CD4-positive, alpha-beta T cell treated with Interferon gamma for 1 hour (primary cell): ENCODE measurements at places on chromosomes 3 and 15.

GRCh38 chr15:91290553-91290952 is 190.5 kb downstream of the SV2B start:
- DNase-seq: no peak

GRCh38 chr15:89792106-89792805 is 16.1 kb downstream of the MESP2 start:
- DNase-seq: no peak

DNA sequence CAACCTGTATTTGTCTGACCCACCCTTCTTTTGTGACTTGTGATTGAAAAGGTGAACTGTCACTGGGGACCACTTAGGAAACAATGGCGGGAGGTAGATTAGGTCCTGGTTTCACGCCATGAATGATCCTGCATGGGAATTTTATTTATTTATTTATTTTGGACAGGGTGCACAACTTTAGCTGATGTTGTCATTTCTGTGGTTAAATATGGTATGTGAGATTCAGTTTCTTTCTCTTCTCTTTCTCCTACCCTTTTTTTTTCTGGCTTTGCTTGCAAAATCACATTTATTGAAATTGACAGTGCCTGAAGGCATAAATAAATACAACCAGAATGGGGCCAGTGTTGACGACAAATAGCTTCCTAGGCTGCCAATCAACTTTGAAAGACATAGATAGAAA is 18.0 kb upstream of the HTR3E start:
- DNase-seq: no peak

- no peak for DNase-seq
Measured at GRCh38 chr3:26931896-26932295, 309.3 kb downstream of the LRRC3B start.

DNA sequence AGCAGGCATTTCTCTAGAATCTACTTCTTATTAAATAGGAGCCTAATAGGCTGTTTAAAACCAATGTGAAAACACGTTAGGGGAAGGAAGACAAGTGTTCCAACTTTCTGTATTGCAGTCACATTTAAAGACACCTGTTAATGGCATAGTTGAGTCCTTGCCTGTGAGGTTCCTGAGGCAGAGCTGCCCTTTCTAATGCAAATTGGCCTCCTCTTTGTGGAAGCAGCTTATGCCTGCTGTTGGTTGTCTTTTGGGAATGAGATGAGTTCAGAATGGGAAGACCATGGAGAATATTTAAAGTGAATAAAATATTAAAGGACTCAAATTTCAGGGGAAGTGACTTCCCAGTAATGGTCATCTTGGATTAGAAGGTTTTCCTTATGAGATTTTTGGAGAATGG is 51.2 kb downstream of the NEK11 start:
- no peak for DNase-seq

DNA sequence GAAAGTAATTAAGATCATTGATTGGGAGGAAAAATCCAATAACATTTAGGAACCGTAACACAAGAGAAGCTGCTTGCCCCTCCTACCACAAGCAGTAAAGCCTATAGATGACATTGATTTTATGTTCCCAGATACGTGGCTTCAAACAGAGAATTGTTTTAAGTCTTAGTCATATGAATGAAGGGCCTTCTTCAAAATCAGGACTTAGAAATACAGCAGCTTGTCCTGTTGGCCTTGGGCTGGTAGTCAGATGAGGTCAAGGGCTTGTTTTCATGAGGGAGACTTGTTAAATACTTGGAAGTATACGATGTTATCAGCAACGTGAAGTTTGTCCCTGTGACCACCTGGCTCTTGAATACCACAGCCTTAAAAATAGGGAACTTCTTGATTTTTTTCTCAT is 114.4 kb downstream of the VGLL4 start:
- DNase-seq: no peak

DNA sequence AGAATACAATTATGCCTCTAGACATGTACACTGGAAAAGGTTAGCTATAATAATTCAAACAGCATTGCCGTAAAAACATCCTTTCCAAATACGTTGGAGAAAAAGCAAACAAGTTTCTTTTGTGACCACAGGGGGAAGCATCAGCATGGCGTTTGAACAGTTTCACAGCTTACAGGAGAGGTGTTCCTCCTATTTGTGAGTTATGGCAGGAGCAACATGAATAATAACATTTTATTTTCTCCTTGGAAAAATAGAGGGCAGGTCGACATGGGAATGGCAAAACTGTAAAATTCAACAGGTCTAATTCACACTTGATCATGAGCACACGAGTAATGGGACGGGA is 39.7 kb upstream of the GADL1 start:
- no peak for DNase-seq

DNA sequence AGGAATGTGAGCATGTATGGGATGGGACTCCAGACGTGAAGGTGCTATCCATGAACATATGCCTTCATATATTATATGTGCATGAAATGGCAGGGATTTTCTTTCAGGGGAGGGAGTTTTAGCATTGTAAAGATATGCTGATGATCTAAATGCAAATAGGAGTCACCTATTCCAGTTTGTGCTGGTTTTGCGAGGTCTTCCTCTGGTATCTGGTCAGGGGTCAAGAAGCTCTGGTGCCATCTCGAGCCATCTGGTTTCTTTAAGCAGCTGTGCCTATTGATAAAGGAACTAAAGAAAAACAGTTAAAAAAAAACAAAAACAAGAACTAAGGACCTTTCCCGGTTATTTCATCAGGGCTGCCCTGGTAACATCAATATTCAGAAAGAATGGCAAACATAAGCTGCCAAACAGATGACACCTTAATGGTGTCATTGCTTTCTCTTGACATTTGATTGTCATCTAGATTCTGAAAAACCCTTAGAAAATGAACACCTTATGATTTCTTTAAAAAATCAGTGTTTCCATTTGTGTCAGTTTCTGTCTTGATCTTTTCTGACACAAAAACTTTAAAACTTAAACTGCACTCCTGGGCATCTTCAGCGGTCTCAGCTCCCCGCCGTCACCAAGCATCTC is 22.7 kb downstream of the APH1B start:
- DNase-seq: no peak

GRCh38 chr3:46946856-46947545 is 29.5 kb downstream of the CCDC12 start:
- DNase-seq: peak; percentile 66

GRCh38 chr3:107760144-107760543 is 237.4 kb downstream of the BBX start:
- no peak for DNase-seq

DNA sequence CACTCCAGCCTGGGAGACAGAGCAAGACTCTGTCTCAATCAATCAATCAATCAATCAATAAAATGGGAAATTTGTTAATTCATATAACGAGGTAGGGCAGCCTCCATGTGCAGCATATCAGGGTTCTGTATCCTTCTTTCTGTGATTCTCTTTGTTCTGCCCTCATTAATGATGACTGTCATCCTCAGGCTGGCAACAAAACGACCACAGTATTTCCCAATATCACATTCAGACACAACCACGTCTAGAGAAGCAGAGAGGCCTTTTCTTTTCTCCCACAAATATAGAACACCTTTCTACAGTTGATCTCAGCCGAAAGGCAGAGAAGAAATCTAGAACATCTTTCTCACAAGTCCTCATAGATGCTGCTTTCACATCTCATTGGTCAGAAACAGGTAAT is 11.2 kb downstream of the CEP19 start:
- no peak for DNase-seq

DNA sequence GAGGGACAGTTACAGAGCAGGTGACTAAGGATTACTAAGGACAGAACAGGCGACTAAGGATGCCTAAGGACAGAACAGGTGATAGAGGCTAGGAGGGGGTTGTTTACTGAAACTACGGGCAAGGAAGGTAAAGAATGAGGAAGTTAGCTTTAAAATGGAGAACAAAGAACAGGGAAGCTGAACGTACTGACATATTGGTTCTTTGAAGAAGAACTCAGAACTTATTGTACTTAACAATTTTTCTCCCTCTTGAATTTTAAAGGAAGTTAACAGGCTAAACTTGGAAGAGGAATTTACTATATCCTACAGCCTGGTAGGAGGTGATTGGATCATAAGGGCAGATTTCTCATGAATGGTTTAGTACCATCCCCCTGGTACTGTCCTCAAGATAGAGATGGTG is 290.2 kb downstream of the SHQ1 start:
- no peak for DNase-seq

DNA sequence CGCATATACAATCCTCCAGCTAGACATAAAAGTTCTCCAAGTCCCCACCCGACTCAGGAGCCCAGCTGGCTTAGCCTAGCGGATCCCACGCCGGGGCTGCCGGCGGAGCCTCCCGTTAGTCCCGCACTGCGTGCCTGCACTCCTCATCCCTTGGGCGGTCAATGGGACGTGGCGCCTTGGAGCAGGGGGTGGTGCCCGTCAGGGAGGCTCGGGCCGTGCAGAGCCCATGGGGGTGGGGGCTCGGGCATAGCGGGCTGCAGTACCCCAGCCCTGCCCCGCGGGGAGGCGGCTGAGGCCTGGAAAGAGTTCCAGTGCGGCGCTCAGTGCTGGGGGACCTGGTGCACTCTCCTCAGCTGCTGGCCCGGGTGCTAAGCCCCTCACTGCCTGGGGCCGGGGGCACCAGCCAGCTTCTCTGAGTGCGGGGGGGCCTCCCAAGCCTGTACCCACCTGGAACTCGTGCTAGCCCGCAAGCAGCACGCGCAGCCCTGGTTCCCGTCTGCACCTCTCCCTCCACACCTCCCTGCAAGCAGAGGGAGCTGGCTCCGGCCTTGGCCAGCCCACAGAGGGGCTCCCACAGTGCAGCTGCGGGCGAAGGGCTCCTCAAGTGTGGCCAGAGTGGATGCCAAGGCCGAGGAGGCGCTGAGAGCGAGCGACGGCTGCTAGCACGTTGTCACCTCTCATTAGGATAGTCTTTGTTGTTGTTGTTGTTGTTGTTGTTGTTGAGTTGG is 12.2 kb upstream of the CCDC50 start:
- DNase-seq: no peak

DNA sequence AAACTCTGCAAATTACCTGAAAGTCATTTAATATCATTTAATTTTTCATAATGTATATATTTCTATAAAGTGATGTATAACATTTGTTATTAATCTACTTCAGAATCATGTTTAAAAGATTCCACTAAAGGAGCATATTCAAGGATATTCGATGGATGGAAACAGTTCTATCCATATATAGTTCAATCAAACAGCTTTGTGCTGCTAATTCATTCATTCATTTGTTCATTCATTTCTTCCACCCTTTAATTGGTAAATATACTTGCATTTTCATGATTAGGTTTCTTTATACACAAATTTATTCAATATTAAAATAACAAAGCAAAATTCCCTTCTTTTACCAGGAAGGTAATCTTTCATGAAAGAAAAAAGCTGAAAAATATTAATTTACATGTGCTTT is 64.7 kb downstream of the RNF13 start:
- DNase-seq: no peak

GRCh38 chr15:73231661-73232419 is 136.9 kb downstream of the HCN4 start:
- DNase-seq: no peak

DNA sequence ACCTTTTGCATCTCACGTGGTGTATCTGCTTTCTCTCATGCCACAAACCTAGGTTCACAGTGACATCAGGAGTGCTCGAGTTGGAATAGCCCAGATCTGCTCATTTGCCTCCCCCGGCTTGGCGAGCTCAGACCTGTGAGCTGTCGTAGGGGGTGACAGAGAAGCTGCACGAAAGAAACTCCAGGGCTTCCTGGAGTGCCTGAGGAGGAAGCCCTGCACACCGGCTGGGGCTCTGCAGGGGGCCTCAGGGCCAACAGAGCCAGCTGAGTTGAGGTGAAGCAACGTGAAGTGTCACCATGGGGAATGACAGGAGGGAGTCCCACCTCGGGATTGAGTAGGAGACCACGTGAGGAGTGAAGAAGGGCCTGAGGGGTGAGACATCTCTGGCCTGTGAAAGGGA is 62.5 kb downstream of the RPN1 start:
- DNase-seq: no peak

- no peak for DNase-seq
Measured at GRCh38 chr3:28845006-28845324, 435.9 kb upstream of the RBMS3 start.

DNA sequence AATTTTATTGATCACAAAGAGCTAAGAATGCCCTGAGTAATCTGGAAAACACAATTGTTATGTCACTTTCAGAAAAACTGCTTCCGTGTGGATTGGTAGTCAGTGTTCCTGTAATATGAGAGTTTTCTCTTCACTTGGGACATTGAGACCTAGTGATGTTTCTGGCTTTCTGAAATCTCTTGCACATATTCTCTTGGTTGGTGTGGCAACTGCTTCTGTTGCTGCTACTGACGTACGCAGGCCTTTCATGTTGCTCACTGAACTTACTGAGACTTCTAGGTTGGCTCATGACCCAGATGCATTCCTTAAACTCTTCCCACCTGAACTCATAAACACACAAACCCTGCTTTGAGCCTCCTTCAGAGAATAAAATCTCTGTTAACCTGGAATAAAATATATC is 175.0 kb upstream of the PFN2 start:
- DNase-seq: no peak

GRCh38 chr3:61820306-61820992 is 259.1 kb downstream of the PTPRG start:
- no peak for DNase-seq

DNA sequence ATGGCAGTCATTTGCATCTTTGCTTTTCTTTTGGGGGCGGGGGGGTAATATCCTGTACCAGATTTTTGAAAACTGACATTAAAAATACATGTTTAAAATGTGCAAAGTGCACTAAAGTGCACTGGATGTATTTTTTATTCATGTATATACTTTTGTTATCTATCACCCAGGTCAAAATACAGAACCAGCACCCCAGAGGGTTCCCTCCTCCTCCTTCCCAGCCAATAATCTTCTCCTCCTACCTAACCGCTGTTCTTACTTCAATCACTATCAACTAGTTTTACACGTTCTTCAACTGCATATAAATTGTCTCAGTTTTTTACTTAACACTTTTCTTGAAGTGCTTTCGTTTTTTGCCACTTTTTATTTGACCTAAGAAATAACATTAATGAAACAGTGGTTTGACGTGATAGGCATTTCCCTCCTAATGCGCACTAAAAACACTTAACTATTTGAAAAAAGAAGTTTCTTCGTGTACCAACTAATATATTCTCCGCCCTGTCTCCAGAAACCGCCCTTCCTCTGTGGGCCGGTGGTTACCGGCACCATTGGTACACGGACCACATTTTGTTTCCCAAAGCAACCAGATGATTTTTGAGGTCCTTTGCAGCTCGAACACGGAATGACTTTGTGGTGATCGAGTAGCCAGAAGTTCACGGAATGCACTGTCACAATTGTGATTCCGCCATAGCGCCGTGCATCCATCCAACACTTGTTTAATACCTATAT is 836 bp upstream of the AKAP13 start:
- peak; percentile 32 for DNase-seq

- no peak for DNase-seq
Measured at GRCh38 chr3:32313723-32314473, 75.4 kb downstream of the CMTM8 start.
